Anterior cingulate cortex (tissue), 58 donors: ENCODE measurements at places on chromosomes 5 and 9.

- no peak for DNase-seq
These were observed 2.6 kb upstream of the PRRC1 start for GRCh38 chr5:127514816-127515215.

DNA sequence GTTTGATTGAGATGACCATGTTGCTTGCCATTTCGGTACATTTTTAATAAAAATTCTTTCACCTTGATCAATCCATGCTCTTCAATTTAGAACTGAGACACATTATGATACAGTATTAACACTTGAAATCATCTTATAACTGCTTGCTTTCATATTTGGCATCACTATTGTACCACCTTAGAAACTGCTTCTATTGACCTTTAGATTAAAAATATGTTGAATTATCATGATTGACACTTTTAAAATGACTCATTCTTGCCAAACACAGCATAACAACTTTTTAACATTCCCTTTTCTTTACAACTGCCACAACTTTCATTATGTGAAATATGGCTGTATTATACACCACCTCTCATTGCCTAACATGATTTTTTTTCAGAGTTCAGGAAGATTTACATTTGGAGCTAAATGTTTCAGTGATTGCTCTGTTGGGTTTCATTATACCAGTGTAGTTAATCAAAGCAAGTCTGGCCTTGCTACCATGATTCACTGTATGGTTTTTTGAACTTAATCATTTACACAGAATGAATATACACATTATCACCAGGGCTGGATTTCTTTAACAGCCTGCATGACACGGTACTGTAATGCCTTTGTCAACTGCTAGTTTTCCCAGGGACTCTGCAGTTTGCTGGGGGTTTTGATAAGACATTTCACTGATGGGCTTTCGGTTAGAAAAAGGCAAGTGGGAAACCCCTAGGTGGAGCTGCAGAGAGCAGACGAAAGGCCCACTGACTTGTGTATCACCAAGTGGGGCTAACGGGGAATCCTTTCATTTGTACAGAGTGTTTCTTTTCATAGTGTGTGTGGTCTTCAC lies 93.6 kb upstream of the TLE4 start:
- DNase-seq = peak; percentile 18

DNA sequence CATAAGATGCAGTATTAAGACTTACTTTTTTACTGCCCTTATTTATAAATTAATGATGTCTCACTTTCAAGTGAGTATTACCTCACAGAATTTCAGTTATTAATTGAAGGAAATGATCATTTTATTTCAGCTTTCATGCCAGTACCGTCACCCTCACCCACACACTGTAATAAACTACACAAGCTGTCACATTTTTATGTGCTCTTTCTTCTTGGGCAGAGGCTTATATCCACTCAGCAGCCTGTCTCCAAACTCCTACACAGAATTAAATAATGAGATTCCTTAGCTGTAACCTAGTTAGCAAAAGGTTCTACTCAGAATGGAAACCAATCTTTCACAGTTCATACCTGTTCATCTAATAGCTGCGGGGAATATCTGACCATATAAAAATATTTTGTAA lies 1915.8 kb upstream of the CDH6 start:
- no peak for DNase-seq

- DNase-seq = no peak
These were observed 30.7 kb upstream of the SPARC start for GRCh38 chr5:151717416-151717815.

DNA sequence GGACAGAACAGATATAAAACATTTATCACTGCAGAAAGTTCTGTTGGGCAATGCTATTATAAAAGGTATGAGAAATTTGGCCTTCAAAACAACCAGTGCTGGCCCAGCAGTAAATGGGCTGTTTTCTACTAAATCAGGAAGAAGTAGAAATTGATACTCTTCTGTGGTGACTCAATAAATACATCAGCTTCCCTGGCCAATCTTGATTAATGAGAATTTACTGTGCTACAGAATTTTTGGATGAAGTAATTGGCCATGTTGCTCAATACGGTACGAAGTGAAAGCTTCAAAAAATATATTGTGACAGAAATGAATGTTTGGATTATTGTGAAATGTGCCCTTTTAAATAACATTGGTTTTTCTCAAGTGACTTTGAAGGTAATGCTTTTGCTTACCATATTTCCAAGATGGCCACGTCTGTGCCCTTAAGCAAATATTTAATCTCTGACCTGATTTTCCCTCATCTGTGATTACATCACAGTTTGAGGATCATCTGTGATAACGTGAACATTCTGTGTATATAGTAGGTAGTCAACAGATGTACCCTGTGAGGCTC lies 4.2 kb downstream of the DNAJA1 start:
- DNase-seq = no peak

- DNase-seq = no peak
These were observed 110.8 kb downstream of the LHX2 start for GRCh38 chr9:124122321-124122720.

DNA sequence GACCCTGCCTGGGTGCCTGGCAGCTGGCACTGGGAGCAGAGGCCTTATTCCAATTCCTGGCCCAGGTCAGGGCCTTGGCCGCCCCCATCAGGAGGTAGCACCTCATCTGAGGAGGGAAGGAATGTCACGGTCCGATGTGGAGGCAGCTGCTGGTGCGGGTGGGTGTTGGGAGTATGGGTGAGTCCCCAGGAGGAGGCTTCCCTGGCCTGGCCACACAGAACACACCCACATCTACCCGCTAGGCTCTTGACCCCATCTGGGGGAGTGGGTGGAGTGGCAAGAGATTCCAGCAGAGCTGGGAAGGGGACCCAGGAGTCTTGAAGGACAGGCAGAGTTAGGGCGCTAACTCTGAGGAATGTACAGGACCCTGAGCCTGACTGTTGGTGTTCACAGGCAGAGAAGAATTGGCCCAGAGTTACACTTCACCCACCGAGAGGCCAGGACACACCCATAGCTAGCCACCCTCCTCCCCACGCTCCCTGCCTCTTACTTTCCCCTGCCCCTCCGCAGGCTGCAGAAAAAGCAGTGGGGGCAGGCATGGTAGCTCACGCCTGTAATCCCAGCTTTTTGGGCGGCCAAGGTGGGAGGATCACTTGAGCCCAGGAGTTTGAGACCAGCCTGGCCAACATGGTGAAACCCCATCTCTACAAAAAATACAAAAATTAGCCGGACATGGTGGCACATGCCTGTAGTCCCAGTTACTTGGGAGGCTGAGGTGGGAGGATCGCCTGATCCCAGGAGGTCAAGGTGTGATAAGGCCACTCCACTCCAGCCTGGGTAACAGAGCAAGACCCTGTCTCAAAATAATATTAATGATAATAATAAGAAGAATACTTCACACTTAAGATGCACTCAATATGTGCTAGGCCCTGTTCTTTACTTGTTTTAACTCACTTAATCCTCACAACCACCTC lies 6.0 kb downstream of the OLFML2A start:
- DNase-seq = no peak

GRCh38 chr9:75615284-75615683 lies 275.2 kb upstream of the PCSK5 start:
- DNase-seq = no peak

DNA sequence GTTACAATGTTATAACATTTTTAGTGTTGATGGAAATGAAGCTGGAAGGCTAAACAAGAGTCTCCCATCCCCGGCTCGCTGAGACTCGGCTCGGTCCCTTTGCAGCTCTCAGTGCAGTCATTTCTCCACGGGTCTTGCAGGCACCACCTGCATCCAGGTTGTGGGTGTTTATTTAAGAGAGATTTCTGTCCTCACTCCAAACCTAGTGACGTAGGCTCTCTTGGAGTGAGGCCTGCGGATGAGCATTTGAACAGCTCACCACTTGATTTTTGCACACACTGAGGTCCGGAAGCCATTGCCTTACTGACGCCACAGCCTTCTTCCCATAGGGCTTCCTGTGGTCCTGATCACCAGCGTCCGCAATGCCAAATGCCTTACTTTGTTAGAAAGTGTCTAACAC lies 197.7 kb upstream of the OTULINL start:
- DNase-seq = no peak

GRCh38 chr5:72063219-72063819 lies 44.0 kb upstream of the MAP1B start:
- DNase-seq = no peak
